ENCODE measurements at places on chromosomes 5 and 9.

- H3K4me1 ChIP-seq = peaks cover 36% of the 10 kb centered on the region
- peak overlapping the region; percentile 19 for H3K4me3 ChIP-seq
- peak overlapping the region; percentile 68 for H3K27ac ChIP-seq
- no peaks in the 10 kb centered on the region for H3K36me3 ChIP-seq
- H3K27me3 ChIP-seq = peaks cover under 1% of the 10 kb centered on the region
These were observed 169.9 kb downstream of the NNT start for GRCh38 chr5:43772764-43773477.

- peaks cover 47% of the 10 kb centered on the region for H3K36me3 ChIP-seq
- H3K27me3 ChIP-seq = peaks cover 6% of the 10 kb centered on the region
- H3K4me3 ChIP-seq = peak overlapping the region; percentile 100
- peaks cover 40% of the 10 kb centered on the region for H3K4me1 ChIP-seq
- H3K27ac ChIP-seq = peak overlapping the region; percentile 100
- peak; percentile 58 for DNase-seq
These were observed 1.6 kb downstream of the CSNK1A1 start for GRCh38 chr5:149549461-149550267.

- H3K36me3 ChIP-seq = no peaks in the 10 kb centered on the region
- H3K4me3 ChIP-seq = no peak overlapping the region
- DNase-seq = no peak
- H3K4me1 ChIP-seq = peaks cover 9% of the 10 kb centered on the region
- H3K27me3 ChIP-seq = no peaks in the 10 kb centered on the region
These were observed 31.7 kb upstream of the MSH3 start for GRCh38 chr5:80622756-80623155.

GRCh38 chr9:136117291-136117915, 1.3 kb downstream of the TMEM250 start:
- peak overlapping the region; percentile 73 for H3K27ac ChIP-seq
- H3K36me3 ChIP-seq = no peaks in the 10 kb centered on the region
- DNase-seq = no peak
- H3K4me3 ChIP-seq = peak overlapping the region; percentile 86
- H3K27me3 ChIP-seq = no peaks in the 10 kb centered on the region
- H3K4me1 ChIP-seq = no peaks in the 10 kb centered on the region

DNA sequence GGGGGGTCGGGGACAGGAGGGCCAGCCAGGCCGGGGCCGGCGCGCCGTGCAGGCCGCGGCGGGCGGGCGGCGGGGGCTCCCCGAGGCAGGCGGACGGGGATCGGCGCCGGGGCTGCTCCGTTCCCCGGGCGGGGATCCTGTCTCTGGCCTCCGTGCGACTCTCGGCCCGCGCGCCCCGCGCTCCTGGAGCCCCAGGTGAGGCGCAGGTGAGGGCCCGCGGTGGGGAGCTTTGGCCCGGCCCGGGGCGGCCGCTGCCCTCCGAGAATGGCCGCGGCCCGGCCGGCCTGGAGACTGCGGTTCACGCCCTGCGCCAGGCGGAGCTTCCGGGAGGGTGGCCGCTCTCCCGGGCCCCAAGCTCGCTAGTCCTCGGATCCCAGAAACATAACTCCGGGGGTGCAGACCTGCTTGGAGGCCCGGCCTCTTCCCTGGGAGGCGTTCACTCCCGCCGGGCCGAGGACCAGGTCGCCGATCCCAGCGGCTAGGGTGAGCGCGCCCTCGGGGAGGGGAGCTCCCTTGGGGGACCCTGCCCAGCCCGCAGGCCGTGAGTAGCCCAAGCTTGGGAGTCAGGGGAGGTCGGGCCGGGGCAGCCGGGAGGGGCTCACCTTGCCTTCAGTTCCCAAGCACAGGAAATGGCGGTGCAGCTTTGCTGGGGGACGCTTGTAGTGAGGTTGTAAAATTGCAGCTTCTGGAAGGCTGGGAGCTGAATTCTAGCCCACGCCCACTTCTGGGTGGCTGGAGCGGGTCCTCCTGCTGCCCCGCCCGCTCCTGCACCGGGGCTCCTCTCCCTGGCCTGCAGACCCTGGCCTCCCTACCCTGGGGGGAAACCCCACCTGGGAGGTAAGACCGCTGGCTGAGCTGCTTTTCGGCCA, 723 bp downstream of the PPP1R26 start:
- no peaks in the 10 kb centered on the region for H3K27me3 ChIP-seq
- no peak overlapping the region for H3K27ac ChIP-seq
- DNase-seq = no peak
- peak overlapping the region; percentile 80 for H3K4me3 ChIP-seq
- H3K36me3 ChIP-seq = peaks cover 3% of the 10 kb centered on the region

GRCh38 chr5:54658010-54658409, 140.5 kb downstream of the SNX18 start:
- H3K4me1 ChIP-seq = peaks cover 43% of the 10 kb centered on the region
- H3K27me3 ChIP-seq = no peaks in the 10 kb centered on the region
- no peaks in the 10 kb centered on the region for H3K36me3 ChIP-seq
- no peak overlapping the region for H3K4me3 ChIP-seq

DNA sequence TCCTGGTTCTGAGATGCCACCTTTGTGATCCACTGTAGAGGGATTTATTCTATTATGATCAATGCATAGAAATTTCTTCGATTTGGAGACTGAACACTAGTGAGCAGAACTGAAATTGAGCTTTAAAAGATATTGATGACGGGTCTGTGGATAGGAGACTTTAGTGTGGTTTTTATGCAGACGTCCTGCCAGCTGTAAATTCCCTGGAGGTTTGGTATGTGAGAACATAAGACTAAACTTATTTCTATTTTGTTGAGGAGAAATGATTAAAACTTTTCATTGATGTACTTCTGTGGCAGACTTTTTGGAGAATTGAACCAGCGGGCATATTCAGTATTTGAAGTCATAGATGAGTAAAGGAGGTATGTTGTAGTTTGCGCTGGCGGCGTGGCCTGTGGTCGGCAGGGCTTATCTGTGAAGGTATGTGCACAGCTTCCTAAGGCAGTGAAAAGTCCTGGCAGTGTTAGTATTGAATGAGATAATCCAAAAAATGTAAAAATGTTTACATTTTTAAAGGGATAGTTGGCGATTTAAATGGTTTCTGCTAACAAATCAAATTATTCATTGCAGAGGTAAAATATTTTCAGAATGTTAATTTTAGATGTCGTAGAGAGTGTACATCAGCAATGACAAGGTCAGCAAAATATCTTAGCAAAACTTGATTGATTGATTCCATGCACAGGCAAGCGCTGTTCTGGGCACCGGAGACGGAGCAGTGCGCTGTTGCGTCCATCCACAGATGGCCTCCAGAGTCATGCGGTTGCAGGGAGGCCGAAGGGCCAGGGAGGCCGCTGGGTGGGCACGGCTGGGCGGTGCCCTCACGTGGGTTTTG, 20.4 kb downstream of the TENT4A start:
- DNase-seq = no peak
- peak overlapping the region; percentile 99 for H3K27ac ChIP-seq
- H3K4me3 ChIP-seq = peak overlapping the region; percentile 86
- peaks cover 79% of the 10 kb centered on the region for H3K4me1 ChIP-seq

- no peak overlapping the region for H3K4me3 ChIP-seq
- no peak overlapping the region for H3K27ac ChIP-seq
- H3K4me1 ChIP-seq = peaks cover 12% of the 10 kb centered on the region
- no peaks in the 10 kb centered on the region for H3K36me3 ChIP-seq
- peaks cover 59% of the 10 kb centered on the region for H3K27me3 ChIP-seq
These were observed 4.0 kb downstream of the GFI1B start for GRCh38 chr9:132982458-132982857.

GRCh38 chr5:117271656-117272055, 697.0 kb upstream of the SEMA6A start:
- no peaks in the 10 kb centered on the region for H3K4me1 ChIP-seq
- H3K36me3 ChIP-seq = no peaks in the 10 kb centered on the region
- no peak overlapping the region for H3K27ac ChIP-seq

All from HFFc6 (cell line).